ENCODE measurements at places on chromosomes 13 and 19.

- no peak for DNase-seq
These were observed 1.3 kb downstream of the ARHGAP45 start for GRCh38 chr19:1068009-1069001.

GRCh38 chr19:7545300-7545699, 9.8 kb downstream of the PNPLA6 start:
- DNase-seq = no peak

GRCh38 chr19:14678199-14678598, 3.6 kb upstream of the ADGRE3 start:
- DNase-seq = no peak

DNA sequence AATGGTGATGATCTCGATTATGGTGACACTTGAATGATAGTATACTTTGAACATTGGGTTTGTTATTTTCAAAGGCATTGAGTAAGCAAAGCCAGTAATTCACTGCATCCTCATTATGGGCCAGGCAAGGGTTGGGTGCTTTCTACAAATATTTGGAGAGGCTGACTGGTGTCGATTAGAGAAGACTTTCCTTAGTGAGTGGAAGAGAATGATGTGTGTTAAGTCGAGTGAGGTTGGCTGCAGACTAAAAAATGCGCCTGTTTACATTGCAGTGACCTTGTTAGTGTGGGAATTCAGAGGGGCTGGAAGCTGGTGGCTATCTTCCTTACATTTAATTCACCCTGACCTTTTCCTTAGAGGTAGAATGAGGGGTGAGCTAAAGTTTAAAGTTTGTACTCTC, 22.4 kb upstream of the RNF113B start:
- DNase-seq = no peak

DNA sequence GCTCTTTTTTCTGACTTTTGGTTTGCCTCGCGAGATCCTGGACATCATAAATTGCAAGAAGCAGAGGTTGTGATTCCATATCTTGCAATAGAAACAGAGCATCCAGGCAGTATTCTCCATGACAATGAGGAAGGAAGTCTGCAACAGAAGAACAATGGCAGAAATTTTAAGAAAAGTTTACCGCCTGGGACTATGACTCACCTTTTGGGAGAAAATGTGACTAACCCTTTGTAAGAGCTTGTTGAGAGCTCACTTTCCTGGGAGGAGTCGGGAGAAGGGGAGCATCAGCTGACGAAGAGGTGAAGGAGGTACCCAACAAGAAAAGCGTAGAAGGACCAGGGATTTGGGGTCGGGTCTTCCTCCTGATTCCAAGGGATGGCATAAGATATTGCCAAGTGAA, 34.3 kb upstream of the TNFSF11 start:
- DNase-seq = no peak

DNA sequence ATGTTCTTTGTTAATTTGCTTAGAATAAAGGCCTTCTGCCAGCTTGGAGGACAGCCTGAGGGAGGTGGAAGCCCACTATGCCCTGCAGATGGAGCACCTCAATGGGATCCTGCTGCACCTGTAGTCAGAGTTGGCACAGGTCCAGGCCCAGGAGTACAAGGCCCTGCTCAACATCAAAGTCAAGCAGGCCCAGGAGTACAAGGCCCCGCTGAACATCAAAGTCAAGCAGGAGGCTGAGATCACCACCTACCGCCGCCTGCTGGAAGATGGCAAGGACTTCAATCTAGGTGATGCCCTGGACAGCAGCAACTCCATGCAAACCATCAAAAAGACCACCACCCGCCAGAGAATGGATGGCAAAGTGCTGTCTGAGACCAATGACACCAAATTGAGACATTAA, 41.7 kb downstream of the ZNF85 start:
- DNase-seq = no peak

DNA sequence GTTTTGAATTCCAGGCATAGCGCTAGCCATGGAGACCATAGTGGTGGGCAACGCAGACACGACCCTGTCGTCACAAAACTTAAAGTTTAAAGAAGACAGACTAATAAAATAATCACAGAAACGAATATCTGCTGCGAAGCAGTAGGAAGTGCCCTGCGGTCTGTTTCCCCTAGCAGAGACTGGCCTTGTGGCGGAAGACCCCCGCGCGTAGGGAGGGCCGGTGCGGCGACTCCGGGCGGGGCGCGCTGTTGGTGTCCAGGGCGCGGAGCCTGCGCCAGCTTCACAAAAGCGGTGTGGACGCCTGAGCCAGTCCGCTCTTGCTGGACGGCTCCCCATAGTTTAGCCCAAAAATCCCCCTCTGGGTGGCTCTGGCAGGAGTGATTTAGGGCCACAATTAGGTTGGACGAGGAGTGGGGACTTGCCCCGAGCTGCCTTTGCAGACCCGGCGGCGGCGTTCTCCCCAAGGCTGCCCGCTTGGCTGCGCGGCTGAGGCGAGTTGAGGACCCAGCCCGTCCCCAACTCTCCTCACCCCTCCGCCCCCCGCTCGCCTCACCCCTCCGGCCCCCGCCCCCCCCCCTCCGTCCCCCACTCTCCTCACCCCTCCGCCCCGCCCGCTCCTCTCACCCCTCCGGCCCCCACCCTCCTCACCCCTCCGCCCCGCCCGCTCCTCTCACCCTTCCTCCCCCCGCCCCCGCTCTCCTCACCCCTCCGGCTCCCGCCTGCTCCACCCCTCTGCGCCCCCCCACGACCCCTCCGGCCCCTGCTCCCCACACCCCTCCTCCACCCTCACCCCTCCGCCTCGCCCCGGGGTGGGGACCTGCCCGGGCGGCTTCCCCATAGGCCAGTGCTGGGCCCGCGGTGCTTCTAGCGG, 14.2 kb upstream of the LATS2 start:
- no peak for DNase-seq

- no peak for DNase-seq
These were observed 14.9 kb upstream of the PSMD8 start for GRCh38 chr19:38359242-38360021.

GRCh38 chr13:75871059-75871458, 234.9 kb downstream of the LMO7 start:
- DNase-seq = no peak

DNA sequence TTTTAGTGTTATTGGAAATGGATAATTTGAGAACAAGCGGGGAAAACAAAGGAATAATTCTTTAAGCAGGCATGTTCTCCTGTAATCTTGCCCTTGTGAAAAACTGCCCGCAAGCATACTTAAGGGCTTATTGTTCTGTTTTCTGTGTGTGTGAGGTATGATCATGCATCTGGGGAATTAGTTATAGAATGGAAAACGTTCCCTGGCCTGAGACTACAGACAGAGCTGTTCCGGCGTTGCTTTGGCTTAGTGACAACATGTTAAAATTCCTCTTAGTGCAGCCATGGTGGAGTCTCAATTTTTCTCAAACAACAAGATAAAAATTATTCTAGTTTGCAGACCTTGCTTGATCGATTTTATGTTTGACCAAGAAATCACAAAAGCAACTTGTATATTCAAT, 560.2 kb upstream of the SPRY2 start:
- no peak for DNase-seq

DNA sequence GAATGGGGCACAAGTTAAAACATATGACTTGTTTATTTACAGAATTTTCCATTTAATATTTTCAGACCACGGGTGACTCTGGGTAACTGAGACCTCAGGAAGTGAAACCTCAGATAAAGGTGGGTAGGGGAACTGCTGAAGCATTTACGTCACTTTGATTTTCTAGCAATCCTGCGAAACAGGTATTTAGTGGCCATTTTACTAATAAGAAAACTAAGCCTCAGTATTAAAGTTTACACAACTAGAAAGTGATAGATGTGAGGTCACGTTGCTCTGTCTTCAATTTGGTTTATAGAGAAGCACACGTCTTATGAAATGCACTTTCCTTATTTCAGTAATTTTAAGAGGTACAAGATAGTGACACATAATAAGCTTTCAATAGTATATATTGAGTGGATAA, 402.8 kb downstream of the FGF9 start:
- DNase-seq = no peak

DNA sequence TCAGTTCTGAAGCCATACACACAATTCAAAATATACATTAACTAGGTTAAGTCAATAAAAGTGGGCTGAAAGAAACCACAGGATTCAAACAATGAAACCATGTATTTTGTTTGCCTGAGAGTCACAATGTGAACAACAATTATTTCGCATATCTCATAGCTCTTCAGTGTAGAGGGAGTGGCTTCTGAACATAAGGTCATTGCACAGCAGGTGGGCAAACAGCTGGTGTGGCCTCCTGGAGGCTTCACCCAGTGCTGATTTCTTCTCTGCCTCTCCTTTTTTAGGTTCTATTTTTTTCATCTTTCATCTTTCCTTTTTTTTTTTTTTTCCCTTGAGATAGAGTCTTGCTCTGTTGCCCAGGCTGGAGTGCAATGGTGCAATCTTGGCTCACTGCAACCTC, 40.4 kb upstream of the ZNF254 start:
- DNase-seq = no peak

GRCh38 chr19:392375-392970, 16.5 kb downstream of the C2CD4C start:
- DNase-seq = no peak

GRCh38 chr13:77697217-77698103, at the start of gene SLAIN1:
Gene SLAIN1, plus strand, starts transcription at chr13:77697687. Its CDS starts 227 bp downstream, at chr13:77697914.
- DNase-seq = peak; percentile 52

- no peak for DNase-seq
These were observed 59.4 kb upstream of the TSHZ3 start for GRCh38 chr19:31408460-31409124.

DNA sequence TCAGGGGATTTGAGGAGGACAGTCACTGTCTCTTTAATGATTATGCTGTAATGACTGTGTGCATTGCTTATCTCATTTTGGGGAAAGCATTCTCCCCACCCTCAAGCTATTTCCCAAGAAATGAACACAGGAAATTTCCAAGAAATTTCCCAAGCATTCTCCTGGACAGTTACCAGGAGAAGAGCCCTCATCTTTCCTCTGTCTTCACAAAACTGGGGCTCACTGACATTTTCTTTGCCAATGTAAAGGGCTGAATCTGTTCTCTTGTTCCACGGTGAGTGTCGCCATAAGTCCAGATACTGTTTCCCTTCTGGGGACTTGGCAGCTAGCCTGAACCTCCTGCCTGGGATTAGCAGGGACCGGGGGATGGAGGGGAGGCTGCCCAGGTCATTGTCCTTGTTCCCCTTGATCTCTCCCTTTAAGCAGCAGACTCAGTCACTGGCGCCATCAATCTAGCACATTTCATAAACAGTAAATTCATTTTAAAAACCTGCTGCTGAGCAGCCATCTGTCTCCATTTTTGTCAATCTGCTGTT, 172.8 kb downstream of the DNAJC15 start:
- no peak for DNase-seq

- no peak for DNase-seq
These were observed 46.3 kb downstream of the BRD4 start for GRCh38 chr19:15285896-15286591.

GRCh38 chr13:114286808-114287207, 5.4 kb downstream of the UPF3A start:
- no peak for DNase-seq

GRCh38 chr19:53971673-53972072, 8.9 kb downstream of the CACNG8 start:
- DNase-seq = no peak

GRCh38 chr19:33311326-33311682, 9.0 kb upstream of the CEBPA start:
- no peak for DNase-seq

DNA sequence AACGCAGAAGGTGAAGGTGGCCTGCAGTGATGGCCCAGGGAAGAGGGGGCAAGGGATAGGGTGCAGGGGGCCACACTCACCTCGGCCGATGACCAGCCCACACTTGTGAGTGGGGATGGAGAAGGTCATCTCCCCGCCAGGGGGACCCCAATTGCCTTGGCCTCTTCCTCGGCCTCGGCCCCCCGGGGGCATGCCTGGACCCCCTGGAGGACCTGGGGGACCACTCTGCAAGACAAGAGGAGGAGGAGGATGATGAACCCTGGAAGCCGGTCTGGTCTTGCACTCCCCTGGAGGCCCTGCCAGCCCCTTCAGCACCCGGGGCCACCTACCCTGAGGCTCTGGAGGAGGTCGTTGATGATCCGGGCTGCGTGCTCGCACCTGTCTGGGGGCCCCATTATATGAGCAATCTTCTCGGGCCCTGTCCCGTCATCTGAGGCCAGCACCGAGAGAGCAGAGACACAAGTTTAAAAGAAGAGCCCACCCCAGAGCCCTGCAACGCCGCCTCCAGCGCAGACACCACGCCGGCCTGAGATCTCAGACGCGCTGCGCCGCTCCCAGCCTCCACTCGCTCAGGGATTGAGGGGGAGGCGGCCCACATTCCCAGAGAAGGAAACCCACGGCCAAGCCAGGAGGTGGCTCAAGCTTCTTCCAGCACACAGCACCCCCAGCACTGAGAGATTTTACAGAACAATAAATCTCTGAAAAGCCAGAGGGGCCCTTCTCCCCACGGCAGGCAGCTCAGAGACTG, 7.8 kb downstream of the KHSRP start:
- no peak for DNase-seq

DNA sequence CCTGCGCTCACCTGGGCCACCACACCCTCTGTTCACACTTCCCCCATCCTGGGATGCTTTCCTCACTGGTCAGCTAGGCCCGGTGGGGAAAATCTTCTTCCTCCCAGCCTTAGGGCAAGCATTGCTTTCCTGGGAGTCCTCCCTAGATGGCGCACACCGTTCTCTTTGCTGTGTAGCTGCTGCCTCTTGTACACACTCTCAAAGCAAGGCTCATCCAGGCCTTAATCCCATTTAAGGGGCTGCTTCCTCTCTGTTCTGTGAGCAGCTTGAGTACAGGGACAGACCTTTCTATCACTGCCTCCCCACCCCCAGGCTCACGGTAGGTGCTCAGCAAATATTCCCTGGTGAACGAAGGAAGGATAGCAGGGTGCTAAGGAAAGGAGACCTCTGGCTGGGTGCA, 11.1 kb downstream of the SLC7A10 start:
- no peak for DNase-seq

- no peak for DNase-seq
These were observed 25.3 kb downstream of the LRRC4B start for GRCh38 chr19:50542943-50543342.

DNA sequence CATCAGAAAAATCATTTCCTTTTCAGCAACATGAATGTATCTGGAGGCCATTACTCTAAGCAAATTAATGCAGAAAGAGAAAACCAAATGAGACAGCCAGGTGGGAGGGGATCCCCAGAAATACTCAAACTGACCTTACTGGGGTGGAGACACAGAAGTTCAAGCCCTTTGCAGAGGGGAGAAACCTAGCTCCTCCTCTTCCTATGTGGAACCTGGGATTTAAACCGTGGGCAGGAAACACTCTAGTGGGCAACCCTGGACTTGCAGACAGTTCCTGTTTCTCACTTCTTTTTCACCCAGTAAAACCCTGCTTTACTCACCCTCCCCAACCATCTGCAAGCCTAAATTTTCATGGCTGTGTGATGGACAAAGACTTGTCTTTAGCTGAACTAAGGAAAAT, 61.3 kb downstream of the SLITRK6 start:
- no peak for DNase-seq

All from stimulated activated CD4-positive, alpha-beta T cell treated with anti-CD3 and anti-CD28 coated beads, Interleukin-12 subunit alpha, Interleukin-12 subunit beta, amount 100 ng/mL, for 48 hours (primary cell).